ENCODE measurements at places on chromosomes 1 and 21.

- no peak for DNase-seq
Observed at GRCh38 chr21:42527127-42527488, 13.5 kb downstream of the SLC37A1 start.

DNA sequence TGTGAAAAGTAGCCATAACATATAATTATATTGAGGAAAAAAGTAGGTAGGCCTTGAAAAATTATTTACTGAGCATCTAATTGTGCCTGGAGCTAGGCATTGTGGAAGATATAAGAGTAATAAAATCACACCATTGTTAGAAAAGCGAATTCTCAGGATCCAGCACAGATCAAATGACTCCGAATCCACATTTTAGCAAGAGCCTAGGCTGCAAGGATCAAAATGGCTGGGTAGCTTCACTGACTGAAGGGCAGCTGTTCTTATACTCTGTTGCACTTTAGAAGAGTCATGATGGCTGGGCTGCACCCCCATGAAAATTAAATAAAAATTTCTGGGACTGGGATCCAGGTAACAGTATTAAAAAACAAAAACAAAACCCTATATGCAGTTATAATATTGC lies 67.6 kb upstream of the HMCN1 start:
- DNase-seq, result no peak

GRCh38 chr1:56672579-56672978 lies 27.5 kb downstream of the PRKAA2 start:
- DNase-seq, result no peak

- DNase-seq, result no peak
Observed at GRCh38 chr1:213982289-213982671, 5.5 kb upstream of the PROX1 start.

DNA sequence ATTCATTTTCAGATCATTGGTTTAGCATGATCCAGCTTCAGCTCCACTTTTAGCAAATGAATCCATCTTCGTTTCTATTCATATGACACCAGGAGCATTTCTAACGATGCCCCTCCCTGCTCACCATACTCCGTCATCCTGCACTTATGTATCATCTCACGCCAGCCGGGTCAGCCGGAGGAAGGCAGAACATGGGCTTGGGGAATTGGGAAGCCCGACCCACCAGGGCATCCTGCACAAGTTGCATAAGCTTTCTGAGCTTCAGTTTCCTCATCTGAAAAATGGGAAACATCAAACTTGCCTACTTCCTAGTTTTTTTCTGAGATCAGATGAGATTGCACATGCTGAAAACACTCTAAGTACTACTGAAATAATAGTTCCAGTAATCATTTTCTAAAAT lies 194.7 kb downstream of the AK5 start:
- DNase-seq, result no peak

DNA sequence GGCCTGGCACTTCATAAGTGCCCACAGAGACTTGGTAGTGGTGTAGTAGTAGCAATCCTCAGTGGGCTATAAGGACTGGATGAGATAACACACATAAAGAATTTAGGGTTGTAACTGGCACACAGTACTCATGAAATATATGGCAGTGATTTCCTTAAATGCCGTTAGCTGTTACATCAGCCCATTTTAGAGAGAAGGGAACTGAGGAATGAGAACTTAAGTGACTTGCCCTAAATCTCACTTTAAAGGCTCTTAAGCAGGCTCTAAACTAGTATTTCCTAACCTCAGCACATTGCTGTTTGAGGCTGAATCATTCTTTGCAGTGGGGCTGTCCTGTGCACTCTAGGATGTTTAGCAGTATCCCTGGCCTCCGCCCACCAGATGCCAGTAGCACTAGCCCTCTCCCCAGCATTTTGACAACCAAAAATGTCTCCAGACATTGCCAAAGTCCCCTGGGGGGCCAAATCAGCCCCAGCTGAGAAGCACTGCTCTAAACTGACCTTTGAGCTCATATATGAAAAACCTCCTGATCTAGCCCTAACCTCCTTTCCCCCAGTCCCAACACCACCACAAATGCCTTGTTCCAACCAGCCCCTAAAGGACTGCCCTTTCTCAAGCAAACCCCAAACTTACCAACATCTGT lies 11.6 kb downstream of the CAMK2N1 start:
- no peak for DNase-seq

DNA sequence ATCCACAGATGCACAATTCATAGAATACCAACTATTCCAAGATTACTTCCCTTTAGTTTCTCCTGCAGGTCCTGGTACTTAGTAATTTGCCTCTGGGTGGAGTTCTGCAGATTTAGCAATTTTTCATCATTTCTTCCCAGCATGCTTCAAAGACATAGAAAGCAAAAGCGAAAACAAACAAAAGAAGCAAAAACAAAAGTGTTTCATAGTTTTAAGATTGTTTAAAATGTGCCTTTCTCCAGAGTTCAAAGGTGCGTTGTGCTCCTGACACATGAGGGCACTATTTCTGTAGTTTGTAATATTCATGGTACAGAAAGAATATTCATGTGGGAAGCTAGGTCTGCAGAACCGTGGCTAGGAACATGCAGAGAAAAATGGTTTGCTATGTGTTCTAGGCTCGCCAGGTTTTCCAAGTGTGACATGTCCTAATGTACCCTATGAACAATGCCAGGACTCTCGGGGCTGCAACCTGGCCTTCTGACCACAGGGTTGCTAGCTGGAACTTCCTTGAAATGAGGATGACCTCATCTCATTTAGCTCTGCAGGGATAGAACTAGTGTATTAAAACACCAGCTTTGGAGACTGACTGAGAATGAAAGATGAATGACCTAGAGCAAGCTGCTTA lies 30.0 kb upstream of the RCSD1 start:
- DNase-seq, result no peak

DNA sequence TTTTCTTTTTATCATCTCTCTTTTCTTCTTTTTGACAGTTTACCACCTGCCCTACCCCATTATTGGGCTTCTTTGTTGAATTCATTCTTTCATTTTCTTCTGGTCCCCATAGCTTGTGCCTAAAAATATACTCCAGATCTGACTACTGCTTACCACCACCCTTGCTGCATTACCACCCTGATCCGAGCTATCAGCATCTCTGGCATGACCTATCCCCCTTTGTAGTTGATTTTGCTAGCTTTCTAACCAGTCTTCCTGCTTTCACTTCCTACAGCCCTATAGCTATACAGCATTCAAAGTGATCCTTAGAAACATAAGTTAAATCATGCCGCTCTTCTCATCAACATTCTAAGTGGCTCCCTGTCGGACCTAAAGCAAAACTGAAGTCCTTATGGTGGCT lies 59.4 kb upstream of the MPC2 start:
- no peak for DNase-seq

DNA sequence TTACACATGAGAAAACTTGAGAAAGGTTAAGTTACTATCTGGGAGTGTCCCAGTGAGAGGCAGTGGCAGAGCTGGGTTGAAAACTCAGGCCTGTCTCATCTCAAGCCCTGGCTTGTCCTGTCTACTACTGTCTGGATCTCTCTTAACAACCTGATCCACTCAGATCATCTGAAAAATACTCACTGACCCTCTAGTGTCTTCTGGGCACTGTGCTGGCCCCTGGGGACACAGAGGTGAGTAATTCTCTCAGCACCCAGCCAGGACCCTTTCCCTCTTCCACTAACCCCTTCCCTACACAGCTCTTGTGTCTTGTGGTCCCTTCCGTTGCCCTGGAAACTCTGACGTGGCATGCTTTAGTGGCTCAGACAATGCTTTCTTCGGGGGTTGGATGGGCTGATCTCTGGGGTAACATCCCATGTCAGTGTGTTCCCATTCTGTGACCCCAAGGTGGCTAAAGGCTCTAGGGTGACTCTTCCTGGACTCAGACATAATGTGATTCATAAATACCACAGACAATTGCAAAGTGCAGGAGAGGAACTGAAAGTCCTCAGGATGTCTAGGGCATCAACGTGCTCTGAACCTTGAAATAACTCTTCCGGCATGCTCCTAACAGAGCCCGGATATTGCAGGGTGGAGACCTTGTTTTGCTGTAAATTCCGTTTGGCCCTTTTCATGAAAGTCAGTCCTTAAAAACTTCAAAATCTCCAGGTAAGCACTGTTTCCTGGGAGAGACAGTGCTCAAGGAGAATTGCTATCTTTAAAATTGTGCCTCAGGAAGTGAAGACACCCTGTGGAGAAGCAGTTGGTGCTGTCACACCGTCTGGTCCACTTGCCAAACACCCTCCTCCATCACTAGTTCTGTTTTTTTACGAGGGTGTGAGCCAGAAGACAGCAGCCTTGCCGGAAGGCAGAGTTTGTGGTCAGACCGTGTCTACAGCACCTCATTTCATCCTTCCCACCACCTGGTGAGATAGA lies 4.0 kb downstream of the SHISAL2A start:
- peak; percentile 46 for DNase-seq

Measured in stimulated activated CD8-positive, alpha-beta memory T cell treated with anti-CD3 and anti-CD28 coated beads, Interleukin-4, amount 100 ng/mL, for 24 hours (primary cell).